CD4-positive, alpha-beta T cell treated with Interleukin-2 at 100 ng/mL for 4 hours (primary cell): ENCODE measurements at places on chromosomes 6 and 20.
A peak's percentile ranks its signal among the peaks of the same experiment; 100 is the strongest.

DNA sequence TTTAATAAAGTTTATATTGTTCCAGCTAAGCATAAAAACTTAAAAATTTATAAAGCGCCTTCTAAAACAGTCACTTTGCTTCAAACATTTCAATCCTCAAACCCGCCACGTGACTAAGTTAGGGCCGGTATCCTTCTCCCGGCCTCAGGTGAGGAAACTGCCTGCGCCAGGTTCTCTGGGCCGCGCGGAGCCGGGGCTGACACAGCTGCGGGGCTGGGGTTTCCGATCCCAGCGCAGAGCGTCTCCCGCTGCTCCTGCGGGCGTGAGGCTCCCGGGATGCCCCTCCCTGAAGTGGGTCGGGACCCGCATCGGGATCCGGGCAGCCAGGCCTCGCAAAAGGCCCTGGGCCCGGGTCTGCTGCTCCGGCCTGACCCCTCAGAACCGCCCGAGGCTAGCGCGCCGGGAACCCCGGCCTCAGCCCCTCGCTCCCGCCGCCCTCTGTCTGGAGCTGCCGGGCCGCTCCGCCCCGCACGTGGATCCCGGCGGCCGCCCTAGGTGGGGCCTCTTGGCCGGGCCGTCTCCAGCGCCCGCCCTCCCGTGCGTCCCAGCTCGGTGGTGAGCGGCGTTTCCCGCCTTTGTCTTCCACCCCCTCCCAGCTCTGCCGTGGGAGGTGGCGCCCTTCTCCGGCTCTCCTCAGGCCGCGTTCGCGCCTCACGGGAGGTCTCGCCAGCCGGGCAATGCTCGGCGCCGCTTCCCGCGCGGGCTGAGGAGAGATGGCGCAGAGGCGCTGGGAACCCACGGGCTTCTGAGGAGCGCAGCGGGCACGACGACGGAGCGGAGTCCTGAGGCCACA, 267.9 kb downstream of the DLL1 start:
- DNase-seq: no peak

- no peak for DNase-seq
Observed at GRCh38 chr6:73369563-73369962, at the start of gene OOEP. Gene OOEP, minus strand, starts transcription at chr6:73369897. Its CDS starts 105 bp downstream, at chr6:73369792.

DNA sequence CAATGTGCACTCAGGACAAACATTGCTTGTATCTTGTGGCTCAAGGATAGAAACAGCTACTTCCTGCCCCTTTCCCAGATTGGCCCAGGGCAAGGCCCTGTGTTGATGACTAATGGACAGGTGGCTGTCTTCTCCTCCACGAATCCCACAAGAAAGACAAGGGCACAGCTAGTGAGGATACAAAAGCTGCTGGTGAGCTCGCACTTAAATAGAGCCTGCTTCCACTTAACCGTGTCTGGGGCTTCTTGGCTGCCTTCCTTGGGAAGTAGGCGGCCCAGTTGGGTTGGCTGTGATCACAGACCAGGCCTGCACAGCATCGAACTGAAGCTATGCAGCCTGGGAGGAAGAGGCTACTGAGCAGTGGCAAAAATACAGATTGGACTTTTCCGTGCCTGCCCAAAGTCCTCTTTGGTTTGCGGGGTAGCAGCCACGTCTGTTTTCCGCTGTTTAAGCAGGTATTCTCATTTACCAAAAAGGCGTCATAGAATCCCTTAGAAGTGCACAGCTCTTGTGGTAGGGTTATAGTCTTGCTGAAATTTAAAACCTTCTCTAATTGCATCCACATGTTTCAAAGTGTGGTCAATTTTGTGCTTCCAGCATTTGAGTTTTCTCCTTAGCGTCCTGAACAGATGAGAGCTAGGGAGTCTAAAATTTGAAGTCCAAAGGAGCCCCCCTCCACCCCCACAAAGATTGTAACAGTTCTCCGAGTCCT, 23.0 kb upstream of the NAA20 start:
- DNase-seq: no peak

- DNase-seq: no peak
Observed at GRCh38 chr20:63521602-63522001, 1.0 kb downstream of the PPDPF start.

GRCh38 chr20:41316602-41317545, 657 bp downstream of the ZHX3 start:
- peak; percentile 74 for DNase-seq

GRCh38 chr6:10138917-10139316, 276.0 kb downstream of the TFAP2A start:
- no peak for DNase-seq

DNA sequence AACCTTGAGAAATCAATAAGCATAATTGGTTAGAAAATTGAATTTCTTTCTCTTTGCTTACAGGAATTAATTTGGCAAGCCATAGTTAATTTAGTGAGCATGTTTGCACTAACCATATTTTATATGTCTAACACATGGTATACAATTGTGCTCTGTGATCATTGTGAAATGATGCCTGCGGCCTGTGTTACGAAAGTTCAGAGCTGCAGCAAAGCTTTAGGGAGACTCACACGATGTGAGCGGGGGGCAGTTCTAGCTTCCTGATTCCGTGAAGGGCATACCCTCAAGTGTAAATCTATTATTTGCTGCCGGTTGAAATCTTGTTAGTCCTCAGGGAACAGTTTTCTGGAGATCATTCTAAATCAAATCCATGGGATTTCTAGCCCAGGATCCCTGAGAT, 25.5 kb upstream of the ADTRP start:
- no peak for DNase-seq

DNA sequence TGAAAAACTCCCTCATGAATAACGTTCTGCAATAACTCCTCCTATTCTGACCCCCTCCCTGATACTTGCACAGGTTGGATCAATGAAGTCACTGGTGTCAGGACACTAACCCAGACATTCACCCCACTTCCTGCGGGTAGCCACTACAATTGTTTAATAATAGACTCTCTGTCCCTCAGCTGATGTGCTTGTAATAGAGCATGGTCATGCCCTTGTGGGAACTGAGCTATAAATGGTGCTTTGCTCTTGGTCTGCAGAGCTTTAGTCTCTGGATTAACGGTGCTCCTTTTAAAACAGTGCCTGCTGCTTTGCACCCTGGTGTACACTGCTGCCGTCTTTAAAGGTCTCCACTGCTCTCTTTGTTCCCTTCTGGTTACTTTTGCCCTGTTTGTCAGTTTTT, 127.3 kb downstream of the BACH2 start:
- no peak for DNase-seq
